ENCODE measurements at places on chromosomes 3 and 15. TPM values are rescaled to one million over a fixed set of nuclear protein-coding genes. Genes with fewer than 3 reads are reported as not detected.

Gene STAB1
- total RNA-seq = 2.5 TPM

Gene PPP2R3A
- total RNA-seq = 0.31 TPM

Gene SLC25A36
- total RNA-seq = 166 TPM

Gene SIDT1
- 37.3 TPM for total RNA-seq

Gene SNX22
- 0.14 TPM for total RNA-seq

Gene PLCH1
- total RNA-seq = 0.03 TPM

Gene ZNF619
- 2.9 TPM for total RNA-seq

Gene SCN11A
- 0.08 TPM for total RNA-seq

All from CD4-positive, alpha-beta T cell (primary cell).